Osteocyte (in vitro differentiated cells): ENCODE measurements at places on chromosomes 7 and 10.

- no peak for DNase-seq
Observed at GRCh38 chr7:30254717-30255063, 29.7 kb upstream of the ZNRF2 start.

- no peak for DNase-seq
Observed at GRCh38 chr10:82267465-82267864, 392.5 kb downstream of the NRG3 start.

GRCh38 chr10:126212738-126213137, 175.5 kb downstream of the ADAM12 start:
- DNase-seq = no peak

- DNase-seq = no peak
Observed at GRCh38 chr10:88232983-88233543, 350.1 kb downstream of the RNLS start.

GRCh38 chr10:24207781-24208611, 942 bp upstream of the KIAA1217 start:
- DNase-seq = no peak

DNA sequence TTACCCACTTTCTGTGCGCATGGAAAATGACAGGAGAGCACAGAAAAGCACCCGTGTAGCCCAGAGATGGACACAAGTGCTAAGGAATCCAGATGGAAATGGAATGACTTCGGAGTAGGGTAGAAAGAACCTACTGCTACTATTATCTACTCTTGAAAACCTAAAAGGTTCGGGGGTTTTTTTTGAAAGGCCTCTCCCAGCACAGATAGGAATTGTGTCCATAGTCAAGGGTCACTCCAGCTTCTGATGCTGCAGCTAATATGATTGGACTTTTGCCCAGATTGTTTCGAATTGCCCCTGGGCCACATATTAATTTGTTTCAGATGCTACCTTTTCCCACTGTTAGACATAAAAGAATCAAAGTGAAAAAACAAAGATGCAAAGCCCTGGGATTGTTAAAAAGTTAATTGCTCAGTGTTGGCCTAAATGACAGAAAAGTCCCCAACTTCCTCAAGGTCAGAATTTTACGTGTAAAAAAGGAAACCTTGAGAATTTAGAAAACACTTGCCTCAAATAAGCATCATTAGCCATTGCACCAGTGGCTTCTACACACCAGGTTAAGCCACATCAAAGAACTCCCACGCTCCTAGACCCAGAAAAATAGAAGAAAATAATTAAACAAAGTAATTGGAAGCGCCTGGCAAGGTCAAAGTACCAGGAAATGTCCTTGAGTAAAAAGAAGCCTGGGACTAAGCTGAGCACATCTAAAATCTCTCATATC, 40.8 kb upstream of the INSIG1 start:
- no peak for DNase-seq

- no peak for DNase-seq
Observed at GRCh38 chr10:77041636-77042258, 595.9 kb downstream of the KCNMA1 start.

GRCh38 chr10:119235356-119235755, 28.0 kb downstream of the GRK5 start:
- no peak for DNase-seq

GRCh38 chr7:88759230-88760135, at the start of gene ZNF804B:
ZNF804B (plus strand) TSS chr7:88759700; CDS start chr7:88759977, 277 bp downstream.
- no peak for DNase-seq
